ENCODE measurements at places on chromosomes 4 and X.

DNA sequence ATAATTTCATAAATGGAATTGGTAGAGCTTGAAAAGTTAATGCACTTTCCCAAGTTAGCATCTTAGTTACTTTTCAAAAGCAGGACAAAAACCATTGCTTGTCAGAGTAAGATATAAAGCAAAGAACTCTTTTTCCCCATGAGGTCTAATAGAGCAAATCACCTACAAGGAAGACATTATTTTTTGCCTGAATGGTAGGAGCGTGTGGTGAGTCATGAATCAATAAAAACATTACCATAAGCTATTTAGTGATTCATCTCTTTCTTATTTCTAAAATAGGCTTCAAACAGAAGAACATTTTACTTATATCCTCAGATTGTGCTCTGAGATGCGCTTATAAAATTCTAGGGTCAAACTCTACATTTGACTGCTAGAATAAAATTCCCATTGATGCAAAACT lies 109.4 kb upstream of the GPRIN3 start:
- DNase-seq, result no peak

GRCh38 chr4:109979920-109980717 lies 67.4 kb downstream of the EGF start:
- no peak for DNase-seq

- DNase-seq, result no peak
These were observed 121.1 kb downstream of the MGST2 start for GRCh38 chr4:139786494-139787354.

DNA sequence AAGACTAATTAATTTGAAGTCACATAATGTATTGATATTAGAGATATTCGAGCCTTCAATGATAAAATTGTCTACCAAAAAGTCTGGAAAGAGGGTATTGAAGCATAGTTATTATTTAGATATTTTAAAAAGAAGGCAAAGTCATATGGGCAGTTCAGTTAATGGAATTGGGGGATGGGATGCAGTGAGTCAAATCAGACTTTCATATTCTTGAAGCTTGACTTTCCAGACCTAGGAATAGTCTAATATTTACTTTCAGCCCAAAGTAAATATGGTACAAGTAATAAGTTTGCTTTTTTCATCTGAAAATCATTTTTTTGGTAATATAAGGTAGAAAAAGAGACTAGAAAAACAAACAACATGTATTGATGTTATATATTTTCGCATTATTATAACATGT lies 2017.8 kb downstream of the C4orf33 start:
- no peak for DNase-seq

DNA sequence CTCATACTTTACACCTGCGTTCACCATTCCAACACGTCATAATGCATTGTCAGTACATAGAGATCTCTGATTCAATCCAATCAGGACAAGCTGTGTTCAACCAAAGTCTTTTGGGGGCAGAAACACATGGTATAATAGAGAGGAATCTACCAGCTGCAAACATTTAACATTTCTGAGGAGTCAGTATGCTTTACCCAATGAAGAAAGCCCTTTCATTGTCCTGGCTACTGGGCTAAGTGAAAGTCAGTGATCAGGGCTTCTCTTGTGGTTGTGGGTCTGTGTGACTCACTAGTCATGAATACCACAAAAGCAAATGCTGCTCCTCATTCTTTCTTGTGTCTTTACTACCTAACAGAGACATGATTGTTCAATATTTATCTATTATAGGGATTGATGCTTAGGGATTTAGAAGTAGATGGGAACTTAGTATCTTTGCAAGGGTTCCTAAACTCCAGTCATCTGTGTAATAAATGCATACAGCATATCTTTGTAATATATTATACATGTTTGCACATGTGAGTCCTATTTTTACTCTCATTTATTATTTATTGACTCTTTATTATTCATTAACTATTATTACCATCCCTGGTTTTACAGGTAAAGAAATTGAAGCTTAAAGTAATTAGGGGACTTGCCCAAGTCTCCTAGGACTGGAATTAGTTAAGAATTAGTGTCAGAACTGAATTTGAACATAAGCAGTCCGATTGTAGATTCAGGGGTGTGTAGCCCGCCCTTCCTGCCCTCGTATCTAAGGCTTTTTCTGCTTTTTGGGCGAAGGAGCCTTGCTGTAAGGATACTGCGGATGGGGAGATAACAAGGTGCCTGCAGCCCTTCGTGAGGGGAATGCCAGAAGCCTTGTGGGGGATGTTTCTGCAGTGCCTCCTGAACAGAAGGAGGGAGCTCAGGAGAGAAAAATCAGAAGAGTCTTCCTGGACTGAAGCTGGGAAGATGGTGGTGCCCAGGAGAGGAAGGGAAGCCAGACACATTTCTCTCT lies 353.1 kb upstream of the BOD1L1 start:
- DNase-seq, result no peak

- DNase-seq, result no peak
These were observed 67.1 kb upstream of the ZNF518B start for GRCh38 chr4:10524196-10524833.

GRCh38 chrX:13419276-13419675 lies 99.4 kb upstream of the ATXN3L start:
- no peak for DNase-seq

DNA sequence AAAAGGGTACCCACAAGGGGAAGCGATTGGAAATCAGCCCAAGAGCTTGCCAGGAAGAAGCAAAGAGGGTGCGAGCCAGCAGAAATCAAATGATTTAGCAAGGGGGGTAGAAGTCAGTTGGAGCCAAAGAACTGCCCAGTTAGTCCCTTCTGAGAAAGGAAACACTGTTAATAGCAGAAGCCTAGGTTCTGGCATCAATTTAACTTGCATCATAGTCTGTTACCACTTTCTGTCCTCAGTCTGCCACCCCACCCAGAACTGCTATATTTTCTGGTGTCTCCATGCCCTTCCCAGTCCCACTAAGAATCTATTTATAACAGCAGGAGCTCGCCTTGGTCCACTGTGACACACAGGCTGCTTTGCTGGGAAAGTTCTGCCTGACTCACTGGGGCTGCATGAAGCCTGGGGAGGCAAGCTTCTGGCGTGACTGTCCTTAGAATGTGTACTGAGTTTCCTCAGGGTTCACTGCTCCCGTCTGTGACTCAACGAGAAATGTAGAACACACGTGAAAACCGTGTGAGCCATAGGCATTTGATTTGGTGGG lies 157.8 kb upstream of the TTC29 start:
- DNase-seq, result no peak

DNA sequence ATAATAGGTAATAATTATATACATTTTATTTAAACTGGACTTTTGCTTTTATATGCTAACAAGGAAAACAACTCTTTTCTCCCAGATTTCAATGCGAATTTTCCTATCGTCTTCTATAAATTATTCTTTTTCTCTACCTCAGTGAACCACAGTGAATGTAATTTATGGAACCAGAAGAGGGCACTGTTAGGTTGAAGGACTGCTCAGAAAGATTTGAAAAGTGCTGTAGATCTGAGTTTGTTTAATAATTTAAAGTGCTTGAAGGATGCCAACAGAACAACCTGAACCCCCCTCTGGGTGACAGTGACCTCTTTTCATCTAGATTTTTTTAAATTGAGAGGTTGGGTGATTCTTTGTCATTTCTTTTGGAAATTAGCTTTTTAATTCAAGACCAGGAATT lies 54.9 kb downstream of the PHOX2B start:
- DNase-seq, result no peak

DNA sequence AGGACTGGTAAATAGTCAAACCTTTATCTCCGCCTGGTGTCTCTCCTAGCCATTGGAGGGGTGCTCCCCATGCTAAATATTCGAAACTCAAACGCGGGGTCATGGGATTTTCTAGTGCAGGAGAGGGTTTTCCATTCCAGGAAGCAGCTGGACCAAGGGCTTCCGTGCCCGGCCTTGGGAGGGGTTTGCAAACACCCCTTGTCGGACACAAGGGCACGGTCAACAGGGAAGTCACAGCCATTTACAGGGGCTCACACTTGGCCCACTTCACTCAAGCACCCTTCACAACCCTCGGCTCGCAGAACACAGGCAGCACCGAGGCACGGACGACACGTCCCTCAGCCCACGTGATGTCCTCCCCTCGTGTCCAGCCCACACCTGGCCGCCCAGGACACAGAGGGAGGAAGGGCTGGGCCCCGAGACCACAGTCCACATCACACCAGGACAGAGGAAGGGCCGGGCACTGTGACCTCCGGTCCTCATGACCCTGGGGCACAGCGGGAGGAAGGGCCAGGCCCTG lies 10.3 kb upstream of the PLCXD1 start:
- no peak for DNase-seq

DNA sequence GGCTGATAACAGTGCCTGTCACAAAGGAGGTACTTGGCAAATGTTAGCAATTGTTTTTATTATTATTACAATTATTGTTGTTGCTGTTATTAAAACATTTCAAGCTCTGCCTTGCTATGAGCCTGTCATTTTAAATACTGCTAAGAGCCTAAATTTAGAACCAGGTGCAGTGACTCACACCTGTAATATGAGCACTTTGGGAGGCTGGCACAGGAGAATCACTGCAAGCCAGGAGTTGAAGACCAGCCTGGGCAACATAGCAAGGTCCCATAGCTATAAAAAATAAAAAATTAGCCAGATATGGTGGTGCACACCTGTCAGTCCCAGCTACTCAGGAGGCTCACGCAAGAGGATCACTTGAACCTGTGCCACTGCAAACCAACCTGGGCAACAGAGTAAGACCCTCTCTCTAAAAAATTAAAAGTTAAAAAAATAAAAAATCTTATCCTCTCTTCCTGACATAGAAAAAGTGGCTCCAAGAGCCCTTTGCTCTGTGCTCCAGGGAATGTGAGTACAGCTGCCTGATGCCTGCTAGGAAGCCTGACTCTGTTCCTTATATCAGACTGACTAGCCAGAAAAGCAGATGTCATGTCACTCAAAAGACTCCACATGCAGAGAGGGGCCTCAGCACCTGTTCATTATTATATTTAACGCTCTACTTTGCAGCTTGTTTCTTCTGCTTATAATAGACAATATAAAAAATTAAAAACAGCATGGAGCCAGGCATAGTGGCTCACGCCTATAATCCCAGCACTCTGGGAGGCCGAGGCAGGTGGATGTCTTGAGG lies 234.0 kb downstream of the OPHN1 start:
- no peak for DNase-seq

DNA sequence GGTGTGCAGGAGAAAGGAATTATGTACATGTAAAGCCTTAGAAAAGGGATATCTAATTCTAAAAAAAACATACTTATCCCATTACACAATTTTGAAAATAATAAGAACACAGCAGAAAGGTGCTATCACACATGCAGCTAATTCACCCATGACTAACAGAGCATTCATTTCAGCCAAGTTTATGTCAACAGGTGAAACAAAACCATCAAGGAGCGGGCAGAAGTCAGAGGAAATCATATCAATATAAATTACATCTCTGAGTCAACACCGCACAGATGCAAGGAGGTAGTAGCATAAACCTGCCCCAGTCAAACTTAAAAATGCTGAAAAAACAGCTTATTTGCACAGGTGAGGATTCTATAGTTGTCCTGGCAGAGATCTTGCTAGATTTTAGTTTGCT lies 197.9 kb downstream of the PRDM5 start:
- no peak for DNase-seq

DNA sequence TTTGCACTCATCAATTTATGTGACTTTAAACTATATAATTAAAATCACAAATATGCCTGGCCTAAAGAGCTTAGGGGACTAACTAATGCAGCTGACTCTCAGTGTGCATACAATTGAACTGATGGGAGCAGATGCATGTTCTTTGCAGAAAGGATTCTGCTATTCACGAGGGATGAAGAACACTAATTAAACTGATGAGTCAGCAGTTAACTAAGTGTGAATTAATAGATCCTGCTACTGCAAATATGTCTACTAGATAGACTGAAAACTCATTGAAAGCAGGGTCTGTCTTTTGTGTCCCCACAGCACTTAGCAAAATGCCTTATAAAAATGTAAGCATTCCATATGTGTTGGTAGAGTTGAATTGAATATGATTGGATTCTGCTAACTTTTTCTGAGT lies 104.0 kb downstream of the SRPX start:
- DNase-seq, result no peak

GRCh38 chr4:16676230-16676770 lies 222.1 kb downstream of the LDB2 start:
- no peak for DNase-seq

GRCh38 chrX:150489359-150490015 lies 78.9 kb upstream of the MTM1 start:
- no peak for DNase-seq

GRCh38 chr4:134634301-134634700 lies 432.7 kb upstream of the PABPC4L start:
- DNase-seq, result no peak

DNA sequence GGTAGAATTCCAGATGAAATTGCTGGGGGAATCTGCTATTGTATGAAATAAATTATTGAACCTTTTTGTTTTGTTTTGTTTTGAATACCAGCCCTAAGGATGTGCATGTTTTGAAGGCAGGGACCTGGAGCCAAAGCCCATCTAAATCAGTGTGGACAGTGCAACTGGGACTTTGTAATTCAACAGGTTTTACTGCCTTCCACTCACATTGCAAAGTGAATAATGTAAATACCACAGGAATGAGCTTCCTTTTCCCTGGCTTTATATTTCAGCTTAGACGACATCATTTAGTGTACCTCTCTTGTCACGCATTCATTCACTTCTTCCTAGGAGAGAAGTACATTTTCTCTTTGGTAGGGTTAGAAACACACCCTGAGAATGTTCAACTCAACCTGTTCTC lies 795.0 kb downstream of the CENPC start:
- DNase-seq, result no peak

Measured in activated CD4-positive, alpha-beta T cell treated with anti-CD3 and anti-CD28 coated beads, Interleukin-2, amount 50 U/mL, for 1 hour (primary cell).